ENCODE measurements at places on chromosomes 7 and 10. TPM values are rescaled to one million over a fixed set of nuclear protein-coding genes. Genes with fewer than 3 reads are reported as not detected.

The KAZALD1 gene
- total RNA-seq, result 13.1 TPM

The RNF32 gene
- not detected for total RNA-seq

The CYTH3 gene
- 18.4 TPM for total RNA-seq

The ZC3HAV1L gene
- total RNA-seq, result 4.7 TPM

The HELLS gene
- total RNA-seq, result 0.32 TPM

The TAS2R60 gene
- not detected for total RNA-seq

The CAMK1D gene
- 2.0 TPM for total RNA-seq

The SBDS gene
- total RNA-seq, result 313 TPM

The BHLHA15 gene
- total RNA-seq, result not detected

The MMD2 gene
- total RNA-seq, result not detected

The MEOX2 gene
- 6.7 TPM for total RNA-seq

The FAM25C gene
- total RNA-seq, result not detected

The FFAR4 gene
- not detected for total RNA-seq

The STAG3 gene
- total RNA-seq, result 0.71 TPM

The MEPCE gene
- total RNA-seq, result 23.9 TPM

The HEPACAM2 gene
- total RNA-seq, result not detected

The HOXA5 gene
- not detected for total RNA-seq

The SSC4D gene
- 0.30 TPM for total RNA-seq

The JAKMIP3 gene
- total RNA-seq, result 2.3 TPM

The TSPAN12 gene
- 64.6 TPM for total RNA-seq

The VAX1 gene
- total RNA-seq, result not detected

The COL26A1 gene
- total RNA-seq, result not detected

The AP5Z1 gene
- 12.5 TPM for total RNA-seq

The RFC2 gene
- total RNA-seq, result 13.1 TPM

The RASA4B gene
- 23.9 TPM for total RNA-seq

The NOS3 gene
- total RNA-seq, result 15.2 TPM

The CYP3A7 gene
- not detected for total RNA-seq

The OPALIN gene
- total RNA-seq, result not detected

The ACTL6B gene
- not detected for total RNA-seq

The TMEM270 gene
- not detected for total RNA-seq

The MMP21 gene
- not detected for total RNA-seq

The CCDC201 gene
- not detected for total RNA-seq

The OLAH gene
- total RNA-seq, result not detected

The PDK4 gene
- total RNA-seq, result 63.0 TPM

The VWDE gene
- total RNA-seq, result not detected

The PON3 gene
- 0.34 TPM for total RNA-seq

The GIMAP7 gene
- 9.0 TPM for total RNA-seq

The CPVL gene
- 55.2 TPM for total RNA-seq

The CRTAC1 gene
- 1.6 TPM for total RNA-seq

The TUBAL3 gene
- total RNA-seq, result 0.15 TPM

The ZCWPW1 gene
- 4.0 TPM for total RNA-seq

The TRIM73 gene
- total RNA-seq, result 1.5 TPM

The SPDYE8 gene
- not detected for total RNA-seq

The HECW1 gene
- total RNA-seq, result not detected

The LRRD1 gene
- not detected for total RNA-seq

The KNDC1 gene
- 0.33 TPM for total RNA-seq

The IDI2 gene
- total RNA-seq, result 0.48 TPM

The NPSR1 gene
- not detected for total RNA-seq

The GPRIN2 gene
- not detected for total RNA-seq

The CAPZA2 gene
- total RNA-seq, result 321 TPM

The UNCX gene
- not detected for total RNA-seq

The TAS2R4 gene
- total RNA-seq, result 0.25 TPM

The NDUFB8 gene
- 434 TPM for total RNA-seq

The CFAP43 gene
- total RNA-seq, result 0.09 TPM

The SPDYE5 gene
- total RNA-seq, result not detected

The CCM2 gene
- total RNA-seq, result 25.8 TPM

The RADIL gene
- 3.8 TPM for total RNA-seq

The CTAGE4 gene
- 0.25 TPM for total RNA-seq

The STK17A gene
- 28.0 TPM for total RNA-seq

Measured in heart right ventricle (tissue), 16 donors.